ENCODE measurements at places on chromosomes 7 and 10. TPM values are rescaled to one million over a fixed set of nuclear protein-coding genes. Genes with fewer than 3 reads are reported as not detected.

GRCh38 chr10:125002423-125003145, 60.7 kb downstream of the ZRANB1 start:
- peak; percentile 71 for DNase-seq

PNLIP gene
- total RNA-seq, result not detected

LRRC4 gene
- 2.4 TPM for total RNA-seq

DNA sequence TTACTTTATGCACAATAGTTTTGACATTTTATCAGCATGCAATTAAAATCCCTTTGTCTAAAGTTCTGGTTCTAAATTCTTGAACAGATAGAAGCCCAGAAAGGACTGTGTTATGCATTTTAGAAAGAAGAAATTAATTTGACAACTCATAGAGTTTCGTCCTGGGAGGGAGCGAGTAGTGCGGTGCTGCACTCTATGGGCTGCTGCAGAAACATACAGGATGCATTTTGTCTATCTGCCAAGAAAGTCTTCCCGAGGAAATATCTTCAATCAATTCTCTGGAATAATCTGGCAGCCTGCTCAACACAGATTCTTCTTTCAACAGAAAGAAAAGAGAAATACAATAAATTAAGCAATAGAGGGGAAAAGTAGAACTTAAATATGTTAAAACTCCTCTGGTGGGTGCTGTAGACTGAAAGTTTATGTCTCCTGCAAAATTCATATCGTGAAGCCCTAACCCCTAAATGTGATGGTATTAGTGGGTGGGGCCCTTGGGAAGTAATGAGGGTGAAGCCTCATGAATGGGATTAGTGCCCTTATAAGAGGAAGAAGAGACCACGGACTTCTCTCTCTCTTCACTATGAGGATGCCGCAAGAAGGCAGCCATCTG, 39.0 kb upstream of the IFRD1 start:
- no peak for DNase-seq

DNA sequence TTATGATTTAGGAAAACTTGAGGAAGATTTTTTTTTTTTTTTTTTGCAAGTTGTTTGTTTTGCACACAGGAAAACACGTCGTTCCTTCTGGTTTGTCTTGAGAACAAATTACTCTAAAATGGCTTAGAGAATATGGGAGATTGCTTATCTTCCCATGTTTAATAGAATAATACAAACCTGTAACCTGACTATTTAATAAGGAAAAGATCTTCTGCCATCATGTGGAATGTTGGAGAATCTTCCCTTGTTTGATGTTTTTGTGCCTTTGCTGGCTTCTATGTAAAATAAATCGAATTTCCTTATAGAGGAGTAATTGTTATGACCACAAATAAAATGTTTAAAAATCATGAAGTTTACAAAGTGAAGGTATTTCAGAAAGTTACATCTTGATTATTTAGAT, 818.8 kb downstream of the GATA3 start:
- no peak for DNase-seq

ABCA13 gene
- total RNA-seq, result not detected

GRCh38 chr10:121355161-121355560, 243.1 kb downstream of the FGFR2 start:
- no peak for DNase-seq

GRCh38 chr10:74977913-74978847, 133.3 kb upstream of the SAMD8 start:
- DNase-seq, result no peak

CTNNA3 gene
- 120 TPM for total RNA-seq

DNA sequence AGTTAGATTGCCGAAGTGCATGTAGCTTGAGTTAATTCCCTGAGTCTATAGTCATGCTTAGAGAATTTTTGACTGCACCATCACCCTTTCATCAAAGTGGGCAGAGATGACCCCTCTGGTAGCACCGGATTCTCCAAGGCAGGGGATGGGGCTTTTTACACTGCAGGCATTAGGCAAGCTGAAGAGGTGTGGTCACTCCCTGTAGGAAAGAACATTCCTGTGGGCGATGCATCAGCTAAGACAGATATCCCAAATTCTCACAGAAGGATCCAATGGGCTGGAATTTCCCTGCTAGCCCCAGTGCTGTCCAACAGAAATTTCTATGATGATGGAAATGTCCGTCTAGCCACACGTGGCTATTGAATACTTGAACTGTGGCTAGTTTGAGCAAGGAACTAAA, 118.2 kb downstream of the ADAM12 start:
- no peak for DNase-seq

- DNase-seq, result no peak
Observed at GRCh38 chr7:75628055-75628454, 110.7 kb downstream of the HIP1 start.

GRCh38 chr10:86728056-86728455, 28.4 kb upstream of the BMPR1A start:
- no peak for DNase-seq

DNA sequence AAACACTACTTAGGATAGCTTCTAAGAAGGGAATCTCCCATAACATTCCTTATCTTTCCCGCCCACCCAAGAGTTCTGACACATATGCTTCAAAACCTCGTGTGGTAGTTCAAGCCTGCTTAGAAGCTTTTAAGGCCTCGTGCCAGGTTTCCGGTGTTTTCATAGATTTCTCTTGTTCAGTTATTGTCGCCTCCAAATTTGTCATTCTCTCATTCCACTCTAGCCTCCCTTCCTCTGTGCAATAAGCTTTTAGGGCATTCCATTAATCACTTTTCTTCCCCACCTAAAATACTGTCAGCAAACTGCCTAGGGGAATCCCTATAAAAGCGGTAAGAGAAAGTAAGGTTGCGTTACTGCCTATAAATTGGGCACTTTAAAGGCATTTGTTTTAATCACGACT, 718 bp upstream of the BPGM start:
- no peak for DNase-seq

DNA sequence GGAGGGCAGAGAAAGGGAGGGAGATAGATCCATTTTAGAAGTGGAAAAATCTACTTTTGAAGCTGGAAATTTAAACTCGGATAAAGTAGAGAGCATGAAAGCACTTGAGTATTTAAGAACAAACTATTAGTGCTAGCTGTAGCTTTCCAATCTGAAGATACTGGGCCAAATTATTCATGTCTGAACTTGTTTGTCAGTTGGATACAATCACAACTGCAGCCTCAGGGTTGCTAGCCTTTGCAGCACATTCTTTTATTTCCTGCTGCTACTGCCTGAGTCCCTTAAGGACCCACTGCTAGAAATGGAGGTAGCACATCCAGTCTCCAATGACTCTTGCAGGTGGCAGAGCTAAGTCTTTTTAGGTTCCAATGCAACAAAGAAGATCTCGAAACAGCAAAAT, 8.3 kb upstream of the SLC25A13 start:
- no peak for DNase-seq

AGAP6 gene
- total RNA-seq, result 2.8 TPM

DNA sequence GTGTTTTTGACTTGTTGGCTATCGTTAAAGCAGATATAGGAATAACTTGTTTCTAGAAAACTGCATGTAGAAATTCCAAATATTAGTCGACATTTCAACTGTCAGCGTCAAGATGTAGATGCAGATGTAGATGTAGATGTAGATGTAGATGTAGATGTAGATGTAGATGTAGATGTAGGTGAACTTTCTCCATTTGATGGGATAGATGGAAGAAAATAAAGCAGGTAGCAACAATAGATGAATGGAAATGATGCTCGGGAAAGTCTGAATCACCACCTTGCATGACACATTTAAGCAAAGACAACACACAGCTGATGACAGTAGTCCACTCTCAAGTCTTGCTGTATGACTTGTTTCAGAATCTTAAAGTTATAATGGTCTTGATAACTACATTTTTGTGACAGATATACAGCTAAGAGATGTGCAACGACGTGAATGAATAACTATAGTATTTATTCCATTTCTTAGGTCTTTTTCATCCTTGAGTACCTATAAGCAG, 53.5 kb downstream of the SND1 start:
- no peak for DNase-seq

DNA sequence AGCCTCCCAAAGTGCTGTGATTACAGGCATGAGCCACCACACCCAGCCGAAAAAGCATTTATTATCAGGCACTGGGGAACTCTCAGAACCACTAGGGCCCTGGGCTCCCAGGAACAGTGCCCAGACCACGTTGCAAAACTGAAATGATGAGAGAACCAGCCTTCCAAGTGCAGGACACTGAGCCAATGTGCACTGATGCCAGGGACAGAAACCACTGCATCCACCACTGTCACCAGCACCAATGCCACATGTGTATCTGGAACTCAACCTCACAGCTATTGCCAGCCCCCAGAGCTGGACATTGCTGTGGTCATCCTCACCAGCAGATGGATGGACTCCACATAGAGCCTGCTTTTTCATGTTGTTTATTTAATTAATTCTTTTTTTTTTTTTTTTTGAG, 28.2 kb upstream of the TPST1 start:
- DNase-seq, result no peak

DNA sequence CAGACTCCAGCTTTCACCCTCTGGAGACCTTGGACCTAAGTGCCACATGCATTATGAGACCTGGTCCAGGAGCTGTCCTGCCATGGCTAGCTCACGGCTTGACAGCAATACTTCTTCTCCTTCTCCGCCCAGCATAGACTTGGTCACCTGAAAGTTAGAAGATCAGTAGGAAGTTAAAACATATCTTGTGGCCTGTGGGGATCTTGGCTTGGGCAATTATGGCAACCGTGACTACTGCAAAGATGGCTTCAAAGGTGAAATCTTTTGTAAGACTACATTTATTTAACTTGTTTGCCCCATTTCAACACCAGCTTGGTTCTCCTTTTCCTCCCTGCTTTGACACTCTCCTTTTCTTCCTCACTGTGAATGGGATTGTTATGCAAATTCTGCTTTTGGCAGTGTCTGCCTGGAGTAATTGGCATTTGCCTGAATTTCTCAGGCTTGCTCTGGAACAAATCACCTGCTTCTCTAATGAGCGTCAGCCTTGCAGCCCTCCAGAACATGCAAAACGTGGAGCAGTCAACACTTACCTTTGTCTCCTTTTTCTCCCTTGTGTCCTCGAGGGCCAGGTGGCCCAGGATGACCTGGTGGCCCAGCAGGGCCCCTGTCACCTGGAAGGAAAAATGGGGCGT, 53.4 kb downstream of the COL17A1 start:
- DNase-seq, result no peak

GRCh38 chr10:65950075-65950474, 975.8 kb upstream of the LRRTM3 start:
- no peak for DNase-seq

GRCh38 chr7:121574109-121574508, 178.0 kb upstream of the FAM3C start:
- DNase-seq, result no peak

GRCh38 chr10:85231534-85232270, 903.3 kb downstream of the CCSER2 start:
- no peak for DNase-seq

DNA sequence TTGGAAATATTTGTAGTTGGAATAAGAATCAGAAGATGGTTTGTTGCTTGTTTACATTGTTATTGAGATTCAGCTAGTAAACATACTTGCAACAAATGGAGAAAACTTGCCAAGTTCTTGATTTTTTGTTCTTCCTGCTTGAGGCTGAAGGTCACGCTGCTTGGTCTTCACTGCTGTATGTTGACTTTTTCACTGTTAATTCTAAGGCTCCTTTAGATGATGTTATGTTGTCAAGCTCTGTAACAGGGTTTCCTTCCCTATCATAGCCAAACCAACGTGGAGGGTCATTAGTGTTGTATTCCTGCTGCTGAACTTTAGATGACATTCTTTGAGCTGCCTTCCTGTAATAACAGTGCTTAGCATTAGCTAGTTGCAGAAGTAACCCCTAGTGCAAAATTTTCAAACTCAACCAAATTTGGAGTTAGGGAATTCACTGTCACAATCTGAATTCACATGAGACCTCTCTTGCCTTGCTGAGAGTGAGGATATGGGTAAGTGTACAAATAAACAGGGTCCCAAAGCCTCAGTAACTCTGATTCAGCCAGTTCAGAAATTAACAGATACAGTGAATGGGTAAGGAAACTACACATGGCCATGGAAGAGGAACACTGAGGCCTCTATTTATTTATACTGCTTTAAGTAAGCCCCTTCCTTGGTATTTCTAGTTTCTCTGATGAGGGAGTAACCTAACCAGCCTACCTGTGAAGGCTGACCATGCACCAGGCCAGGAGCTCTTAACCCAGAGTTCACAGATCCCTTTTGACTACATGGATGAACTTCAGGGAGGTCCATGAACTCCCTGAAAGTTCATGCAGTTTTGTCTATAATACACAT, 64.6 kb downstream of the FAM185A start:
- no peak for DNase-seq

DNA sequence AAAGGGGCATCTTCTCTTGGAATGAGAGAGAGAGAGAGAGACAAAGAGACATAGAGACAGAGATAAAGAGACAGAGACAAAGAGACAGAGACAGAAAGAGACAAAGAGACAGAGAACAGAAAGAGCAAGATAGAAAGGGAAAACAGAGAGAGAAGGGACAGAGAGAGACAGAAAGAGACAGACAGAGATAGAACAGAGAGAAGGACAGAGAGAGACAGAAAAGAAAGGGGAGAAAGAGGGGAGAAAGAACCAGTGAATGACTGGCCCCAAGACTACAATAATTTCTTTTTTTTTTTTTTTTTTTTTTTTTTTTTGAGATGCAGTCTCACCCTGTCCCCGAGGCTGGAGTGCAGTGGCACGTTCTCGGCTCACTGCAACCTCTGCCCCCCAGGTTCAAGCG, 7.6 kb downstream of the TMEM130 start:
- no peak for DNase-seq

ACSM6 gene
- total RNA-seq, result not detected

DNA sequence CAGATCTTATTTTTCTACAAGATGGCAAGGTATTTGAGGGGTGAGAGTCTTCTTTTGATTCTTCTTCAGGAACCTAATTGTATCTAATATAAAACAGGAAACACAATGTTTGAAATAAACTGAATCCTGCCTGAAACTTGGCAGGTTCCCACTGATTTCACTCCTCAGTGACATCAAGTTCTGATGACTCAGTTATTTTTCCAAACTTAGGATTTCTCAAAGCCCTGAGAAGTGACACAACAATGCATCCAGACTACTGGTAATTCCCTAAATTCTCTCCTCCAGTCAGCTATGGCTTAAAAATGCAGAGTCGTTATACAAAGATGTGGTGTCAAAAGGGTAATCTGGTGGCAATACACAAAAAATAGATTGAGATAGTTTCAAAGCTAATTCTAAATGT, 80.9 kb downstream of the ABLIM1 start:
- DNase-seq, result no peak

GRCh38 chr7:138929969-138930368, 51.2 kb downstream of the KIAA1549 start:
- DNase-seq, result no peak

SGPL1 gene
- total RNA-seq, result 13.1 TPM

All from Right ventricle myocardium inferior (tissue), 1 donor.